ENCODE measurements at places on chromosomes 5 and 9.

DNA sequence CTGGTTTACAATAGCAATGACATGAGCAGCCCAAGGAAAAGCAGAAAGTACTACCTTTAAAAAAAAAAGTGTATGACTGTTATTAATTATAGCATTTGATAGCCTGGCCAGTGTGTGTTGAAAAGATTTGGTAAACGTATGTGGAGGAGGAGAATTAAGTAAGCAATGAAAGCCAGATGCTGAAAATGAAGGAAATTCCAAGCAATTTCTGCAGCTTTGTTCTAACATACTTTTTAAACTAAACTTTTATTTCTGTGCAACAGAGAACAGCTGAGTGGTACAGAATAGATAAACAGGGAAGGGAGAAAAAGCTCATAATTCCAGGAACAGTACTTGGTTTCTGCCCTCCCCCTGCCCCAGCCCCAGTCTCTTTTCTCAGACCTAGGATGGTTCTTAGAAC lies 252.6 kb downstream of the ADAMTSL1 start:
- no peak for DNase-seq

DNA sequence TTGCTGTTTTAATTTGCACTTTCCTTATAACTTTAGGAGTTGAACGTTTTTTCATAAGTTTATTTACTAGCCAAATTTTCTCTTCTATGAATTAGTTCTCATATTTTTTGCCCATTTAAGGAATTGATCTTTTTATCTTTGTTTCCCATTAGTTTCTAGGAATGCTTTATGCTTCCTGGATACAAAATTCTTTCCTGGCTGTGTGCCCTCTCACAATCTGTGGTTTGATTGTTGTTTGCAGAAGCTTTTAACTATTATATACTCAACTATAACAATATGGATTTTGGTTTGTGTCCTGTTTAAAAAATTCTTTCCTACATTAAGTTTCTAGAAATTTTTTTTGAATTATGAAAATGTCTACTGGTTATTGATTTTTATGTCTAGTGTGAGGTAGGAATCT lies 206.3 kb downstream of the CSNK1G3 start:
- DNase-seq = no peak

DNA sequence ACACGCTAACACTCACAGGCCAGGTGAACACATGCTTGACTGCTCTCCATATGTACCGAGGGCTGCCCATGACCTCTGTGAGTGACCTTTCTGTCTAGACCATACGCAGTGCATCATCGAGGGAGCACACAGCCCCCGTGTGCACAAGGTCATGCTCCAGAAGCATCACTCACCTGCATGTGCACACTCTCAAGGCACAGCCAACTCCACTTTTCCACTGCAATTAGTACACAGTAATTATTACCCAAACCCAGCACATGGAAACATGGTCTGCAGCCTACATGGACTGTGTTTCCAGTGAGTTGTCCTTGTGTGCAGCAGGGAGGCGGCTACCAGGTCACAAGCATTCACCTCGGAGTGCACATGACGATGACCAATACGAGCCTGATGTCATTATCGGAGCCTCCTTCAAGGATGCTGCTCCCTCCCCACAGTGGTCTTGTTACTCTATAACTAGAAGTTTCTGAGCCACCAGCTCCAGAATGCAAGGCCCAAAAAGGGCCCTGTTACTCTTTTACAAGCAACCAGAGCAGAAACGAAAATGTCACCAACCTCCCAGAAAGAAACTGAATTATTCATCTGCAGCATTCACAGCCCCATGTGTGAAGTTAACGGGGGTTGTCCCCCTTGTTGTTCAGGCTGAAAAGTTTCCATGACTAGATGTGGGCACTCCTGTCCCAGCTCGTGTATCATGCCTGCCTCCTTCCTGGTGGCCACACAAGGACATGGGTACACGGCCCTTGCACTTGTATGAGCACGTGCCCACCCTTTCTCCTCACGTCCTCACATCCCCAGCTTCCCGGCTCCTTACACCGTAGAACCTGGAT lies 31.2 kb downstream of the SEMA4D start:
- DNase-seq = no peak

- DNase-seq = peak; percentile 6
Observed at GRCh38 chr9:17063535-17064135, 71.2 kb upstream of the CNTLN start.

- DNase-seq = no peak
Observed at GRCh38 chr5:83451955-83452354, 19.6 kb upstream of the VCAN start.

DNA sequence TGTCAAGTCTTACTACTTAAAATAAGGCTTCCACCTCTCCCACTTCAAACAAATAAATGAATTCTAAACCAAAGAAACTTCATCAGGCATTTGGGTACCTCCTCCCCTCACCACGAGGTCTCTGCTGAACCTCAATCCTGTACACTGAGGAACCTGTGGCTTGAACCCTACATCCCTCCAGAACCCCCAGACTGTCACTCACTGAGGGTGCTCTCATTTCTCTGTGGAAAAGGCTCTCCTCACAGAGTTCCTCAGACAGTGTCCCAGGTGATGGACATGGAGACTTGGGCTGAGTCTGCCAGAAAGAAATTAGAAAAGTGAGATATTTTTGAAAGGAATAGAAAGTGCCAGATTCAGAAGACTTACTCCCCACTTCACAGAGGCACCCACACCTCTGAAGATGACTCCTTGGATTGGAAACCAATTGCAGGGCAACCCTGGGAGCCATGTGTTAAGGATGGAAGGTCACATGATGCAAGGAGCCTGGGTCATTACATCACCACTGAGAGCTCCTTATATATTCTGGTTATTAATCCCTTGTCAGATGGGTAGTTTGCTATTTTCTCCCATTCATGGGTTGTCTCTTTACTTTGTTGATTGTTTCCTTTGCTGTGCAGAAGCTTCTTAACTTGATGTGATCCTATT lies 19.8 kb downstream of the MLANA start:
- DNase-seq = no peak

GRCh38 chr5:127621601-127622325 lies 27.1 kb upstream of the CTXN3 start:
- DNase-seq = no peak

GRCh38 chr9:113898596-113898995 lies 22.5 kb downstream of the ZNF618 start:
- DNase-seq = no peak

DNA sequence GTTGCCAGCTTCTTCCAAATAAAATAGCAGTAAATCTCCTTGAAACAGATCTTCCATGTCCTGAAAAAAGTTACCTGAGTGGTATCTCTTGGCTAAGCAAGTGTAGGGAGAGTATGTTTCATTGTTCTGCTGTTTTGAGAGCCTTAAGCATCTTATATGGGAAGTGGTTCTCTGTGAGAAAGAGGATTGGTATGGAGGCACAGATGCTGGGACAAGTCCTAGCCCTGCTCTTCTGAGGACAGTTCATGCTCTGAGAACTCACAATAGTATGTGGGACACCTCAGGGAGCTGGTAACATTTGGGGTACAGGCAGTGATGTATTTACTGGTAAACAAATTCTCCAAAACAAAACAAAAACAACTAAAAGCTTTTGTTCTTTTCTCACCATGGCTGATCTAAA lies 2.0 kb downstream of the PPP3R2 start:
- DNase-seq = no peak

GRCh38 chr5:54693936-54694657 lies 176.5 kb downstream of the SNX18 start:
- no peak for DNase-seq

GRCh38 chr5:146490089-146490843 lies 25.7 kb downstream of the GPR151 start:
- DNase-seq = no peak

DNA sequence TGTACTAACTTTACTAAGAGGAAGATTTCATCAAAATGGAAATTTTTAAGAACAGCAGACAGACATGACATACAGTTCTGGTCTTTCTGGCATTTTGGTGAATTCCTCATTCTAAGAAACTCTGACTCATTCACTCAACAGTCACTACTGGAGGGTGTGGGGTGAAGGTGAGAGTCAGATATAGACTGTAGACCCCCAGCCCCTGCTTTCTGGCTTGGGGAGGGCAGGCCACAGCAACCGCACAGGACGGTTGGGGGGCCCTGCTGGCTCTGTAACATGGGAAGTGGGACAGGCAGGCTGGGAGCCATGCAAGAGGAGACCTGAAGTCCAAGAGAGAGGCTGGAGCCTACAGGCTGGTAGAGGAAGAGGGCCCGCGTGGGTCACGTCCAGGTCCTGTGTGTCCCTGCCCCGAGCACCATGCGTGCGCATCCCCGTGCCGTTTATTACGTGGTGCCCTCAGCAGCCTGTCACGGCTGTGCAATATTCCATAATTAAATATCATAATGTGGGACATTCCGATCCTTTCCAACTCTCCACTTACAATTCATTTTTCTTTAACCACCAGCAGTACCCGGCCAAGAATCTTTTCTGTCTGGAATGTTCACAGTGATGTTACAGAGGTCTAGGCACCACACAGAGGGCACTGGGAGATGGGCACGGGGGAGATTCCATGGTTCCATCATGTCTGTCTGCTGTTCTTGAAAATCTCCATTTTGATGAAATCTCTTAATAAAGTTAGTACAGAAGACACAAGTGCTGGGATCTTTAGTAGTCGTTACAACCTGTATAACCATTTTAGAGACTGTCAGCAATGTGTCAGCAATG lies 75.5 kb downstream of the SEMA4D start:
- peak; percentile 35 for DNase-seq

GRCh38 chr9:117742131-117742530 lies 37.9 kb downstream of the TLR4 start:
- DNase-seq = no peak

DNA sequence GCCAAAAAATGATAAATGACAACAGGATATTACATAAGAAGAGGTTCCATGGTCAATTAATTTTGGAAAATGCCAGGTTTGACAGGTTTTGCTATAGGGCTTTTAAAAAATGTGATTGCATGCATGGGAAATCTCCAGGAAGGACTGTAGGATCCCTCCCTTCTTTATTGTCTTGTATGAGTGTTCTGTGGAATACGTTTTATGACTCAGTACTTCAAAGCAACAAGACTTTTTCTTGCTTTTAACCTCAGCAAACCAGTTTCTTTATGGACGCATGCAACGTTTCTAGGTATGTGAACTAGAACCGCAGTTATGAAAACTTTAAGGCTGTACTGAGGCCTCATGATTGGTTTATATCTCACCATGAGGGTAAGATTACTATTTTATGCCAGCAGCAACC lies 76.6 kb upstream of the NTRK2 start:
- no peak for DNase-seq

- no peak for DNase-seq
Observed at GRCh38 chr9:20297646-20298084, 324.6 kb downstream of the MLLT3 start.

DNA sequence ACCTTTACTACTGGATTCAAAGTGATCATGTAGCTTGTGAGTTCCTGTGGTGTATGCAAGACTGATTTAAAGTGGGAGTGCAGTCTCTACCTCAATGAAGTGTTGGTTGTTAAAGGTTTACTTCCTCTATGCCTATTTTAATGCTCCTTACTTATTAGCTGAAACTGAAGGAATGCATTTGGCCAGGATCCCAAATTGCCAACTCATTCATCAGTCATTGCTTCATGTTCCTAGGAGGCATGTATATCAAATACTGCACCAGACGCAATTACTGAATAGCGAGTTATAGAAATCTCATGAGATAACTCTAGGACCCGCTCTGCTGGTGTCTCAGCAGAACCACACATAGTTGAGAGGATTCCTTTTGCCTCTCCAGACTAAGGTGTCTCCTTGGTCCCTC lies 143.0 kb upstream of the RPS23 start:
- no peak for DNase-seq

DNA sequence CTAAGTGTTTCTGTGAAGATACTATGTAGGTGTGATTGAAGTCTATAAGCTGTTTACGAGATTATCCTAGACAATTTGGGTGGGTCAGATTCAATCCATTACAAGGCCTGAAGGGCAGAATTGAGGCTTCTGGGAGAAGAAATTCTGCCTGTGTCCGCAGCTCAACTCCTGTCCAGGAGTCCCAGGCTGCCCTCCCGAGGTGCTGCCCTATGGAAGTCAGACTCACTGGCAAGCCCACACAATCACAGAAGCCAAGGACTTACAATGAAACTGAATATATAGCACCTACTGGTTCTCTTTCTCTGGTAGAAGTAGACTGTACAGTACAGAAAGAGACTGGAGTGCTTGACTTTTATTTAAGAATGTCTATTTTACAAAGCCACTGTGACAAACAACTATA lies 74.5 kb downstream of the EPB41L4A start:
- DNase-seq = no peak

GRCh38 chr9:136023410-136024225 lies 62.4 kb upstream of the UBAC1 start:
- DNase-seq = no peak

DNA sequence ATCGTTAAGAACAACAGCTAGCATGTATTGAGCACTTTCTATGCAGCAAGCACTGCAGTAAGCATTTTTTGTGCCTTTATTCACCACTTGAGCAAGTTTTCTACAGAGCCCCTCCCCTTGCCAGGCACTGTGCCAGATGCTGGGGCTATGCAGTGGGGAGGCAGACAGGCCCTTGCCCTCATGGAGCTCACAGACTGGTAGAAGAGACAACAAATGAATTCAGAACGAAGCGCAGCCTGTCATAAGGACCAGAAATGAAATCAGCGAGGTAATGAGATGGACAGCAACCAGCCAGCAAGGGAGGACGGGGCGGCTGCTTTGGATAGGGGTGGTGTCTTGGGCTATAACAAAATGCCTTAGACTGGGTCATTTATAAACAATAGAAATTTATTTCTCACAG lies 68.8 kb downstream of the C9orf50 start:
- no peak for DNase-seq

GRCh38 chr5:143453720-143454119 lies 50.2 kb upstream of the NR3C1 start:
- DNase-seq = no peak

GRCh38 chr5:80048084-80048780 lies 13.1 kb downstream of the THBS4 start:
- no peak for DNase-seq

- DNase-seq = no peak
Observed at GRCh38 chr5:39422728-39423285, 2.0 kb downstream of the DAB2 start.

DNA sequence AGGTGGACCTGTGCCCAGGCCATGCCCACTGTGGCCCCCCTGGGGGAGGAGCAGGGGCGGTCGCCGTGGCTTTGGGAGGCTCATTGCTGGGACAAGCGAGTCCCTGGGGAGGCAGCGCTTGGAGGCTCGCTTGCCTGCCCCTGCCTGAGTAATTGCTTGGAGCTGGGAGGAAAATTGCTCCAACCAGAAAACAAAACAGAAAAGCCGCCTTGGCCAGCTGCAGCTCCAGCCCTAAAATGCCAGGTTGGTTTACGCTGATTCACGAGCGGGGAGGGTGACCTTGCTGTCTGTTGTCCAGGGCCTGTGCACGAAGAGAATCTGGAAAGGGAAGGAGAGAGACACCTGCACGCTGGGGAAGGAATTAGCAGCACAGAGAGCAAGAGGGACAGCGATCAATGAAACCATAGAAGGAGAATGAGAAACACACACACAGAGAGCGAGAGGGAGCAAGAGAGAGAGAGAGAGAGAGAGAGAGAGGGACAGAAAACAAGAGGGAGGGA lies 25.3 kb downstream of the NTNG2 start:
- DNase-seq = no peak

Data from CD4-positive, alpha-beta T cell treated with Interleukin-4 for 1 hour (primary cell).